ENCODE measurements at places on chromosomes 6 and 20.

DNA sequence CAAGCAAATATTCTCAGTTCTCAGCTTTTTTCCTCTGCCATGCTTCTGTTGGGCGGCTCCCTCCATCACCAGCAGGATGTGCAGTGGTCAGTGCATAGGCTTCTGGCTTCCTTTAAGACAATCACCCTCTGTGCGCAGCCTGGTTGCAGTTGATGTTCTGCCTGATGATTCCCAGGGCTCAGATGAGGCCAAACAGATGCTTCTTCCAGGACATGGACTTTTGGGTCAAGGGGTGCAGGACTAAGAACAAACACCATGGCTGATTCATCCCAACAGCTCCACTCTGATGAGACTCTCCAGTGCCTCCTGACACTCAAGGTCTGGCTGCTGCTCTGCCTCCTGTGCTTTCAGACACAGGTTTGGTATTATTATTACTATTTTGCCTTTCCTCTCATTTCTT is 554.8 kb upstream of the CDH4 start:
- no peak for DNase-seq

GRCh38 chr6:1524040-1524480 is 85.7 kb upstream of the FOXC1 start:
- DNase-seq = peak; percentile 70

DNA sequence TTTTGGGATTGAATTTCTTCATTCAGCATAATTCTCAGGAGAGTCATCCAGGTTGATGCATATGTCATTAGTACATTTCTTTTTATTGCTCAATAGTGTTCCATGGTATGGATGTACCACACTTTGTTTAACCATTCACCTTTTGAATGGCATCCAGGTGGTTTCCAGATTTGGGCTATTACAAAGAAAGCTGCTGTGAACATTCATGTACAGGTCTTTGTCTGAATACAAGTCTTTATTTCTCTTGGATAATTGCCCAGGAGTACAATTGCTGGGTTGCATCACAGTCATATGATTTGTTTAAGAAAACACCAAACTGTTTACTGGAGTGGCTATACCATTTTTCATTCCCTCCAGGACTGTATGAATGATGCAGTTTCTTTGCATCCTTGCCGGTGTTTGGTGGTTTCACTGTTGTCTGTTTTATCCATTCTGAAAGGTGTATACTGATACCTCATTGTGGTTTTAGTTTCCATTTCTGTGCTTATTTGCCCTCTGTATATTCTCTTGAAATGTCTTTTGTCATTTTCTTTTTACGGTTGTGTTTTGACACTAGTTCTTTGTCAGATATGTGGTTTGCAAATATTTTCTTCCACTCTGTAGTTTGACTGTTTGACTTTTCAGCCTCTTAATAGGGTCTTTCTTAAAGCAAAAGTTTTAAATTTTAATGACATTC is 8.8 kb downstream of the CDKAL1 start:
- DNase-seq = no peak

DNA sequence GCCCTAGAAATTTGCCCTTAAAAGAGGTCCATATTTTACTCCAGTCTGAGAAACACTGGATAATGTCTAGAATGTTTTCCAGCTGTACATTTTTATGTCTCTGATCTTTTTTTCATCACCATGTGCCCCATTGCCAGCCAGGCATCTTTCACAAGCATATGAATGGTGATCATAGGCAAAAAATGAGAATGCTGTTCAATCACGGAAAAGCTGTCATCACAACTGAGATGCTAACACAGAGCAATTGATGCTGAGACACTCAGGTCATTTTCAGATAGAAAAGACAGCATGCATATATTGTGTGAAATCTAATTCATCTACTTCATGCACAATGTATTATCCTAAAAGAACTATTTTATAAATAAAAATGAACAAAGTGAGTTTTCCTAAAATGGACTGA is 41.6 kb downstream of the CGA start:
- DNase-seq = no peak

- DNase-seq = no peak
Measured at GRCh38 chr6:139583420-139583819, 209.0 kb upstream of the CITED2 start.

DNA sequence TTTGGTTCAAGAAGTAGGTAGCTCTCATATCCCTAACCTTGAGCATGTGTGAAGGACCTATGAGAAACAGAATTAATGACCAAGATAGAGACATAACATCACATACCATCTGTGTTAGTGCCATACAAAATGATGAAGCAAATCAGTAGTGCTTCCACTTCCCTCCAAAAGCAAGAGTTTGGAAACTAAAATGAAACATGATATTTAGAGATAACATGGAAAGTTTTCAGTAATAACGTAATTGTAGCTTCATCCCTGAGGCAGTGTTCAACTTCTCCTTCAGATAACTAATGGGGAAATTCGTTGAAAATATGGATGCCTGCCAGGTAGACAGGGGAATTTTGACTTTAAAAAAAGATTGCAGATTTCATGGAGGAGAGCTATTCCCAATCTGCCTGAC is 248.4 kb upstream of the IRAK1BP1 start:
- DNase-seq = no peak
